AG09319 (cell line): ENCODE measurements at places on chromosomes 4 and X.
A peak's percentile ranks its signal among the peaks of the same experiment; 100 is the strongest.

DNA sequence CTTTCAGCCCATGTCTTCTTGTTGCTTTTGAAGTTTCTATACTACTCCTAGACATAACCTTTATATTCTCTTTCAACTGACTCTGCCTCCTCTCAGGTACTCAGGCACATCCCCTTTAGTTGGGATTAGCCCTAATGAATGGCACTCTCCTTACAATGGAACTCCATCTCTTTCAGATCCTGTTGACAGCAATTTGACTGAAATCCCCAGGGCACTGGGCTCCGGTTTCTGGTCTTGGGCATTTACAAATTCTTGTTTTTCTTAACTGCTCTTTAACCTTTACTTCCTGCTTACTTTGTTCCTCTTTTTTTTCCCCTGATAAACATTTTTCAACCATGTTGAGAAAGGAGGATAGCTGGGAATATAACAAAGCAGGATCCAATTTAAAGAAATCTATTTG lies 68.9 kb downstream of the ENOX2 start:
- DNase-seq, result no peak

- DNase-seq, result no peak
These were observed 47.6 kb downstream of the ANXA3 start for GRCh38 chr4:78599147-78599546.

DNA sequence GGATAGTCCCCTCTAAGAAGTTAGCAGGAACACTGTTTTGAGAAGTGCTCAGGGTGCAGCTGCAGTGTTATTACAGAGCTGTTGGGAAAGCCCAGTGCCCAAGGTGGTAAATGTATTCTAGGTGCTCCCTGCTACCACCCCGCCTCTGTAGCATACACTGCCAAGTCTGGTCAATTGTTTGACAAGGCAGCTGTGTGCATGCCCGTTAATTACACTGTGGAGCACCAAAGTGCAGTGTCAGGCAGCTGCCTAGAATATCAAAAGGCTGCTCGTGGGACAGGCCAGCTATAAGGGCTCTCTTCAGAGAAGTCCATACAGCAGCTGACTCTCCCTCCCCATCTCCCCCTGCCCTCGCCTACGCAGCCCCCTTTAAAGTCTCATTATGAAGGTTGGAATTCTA lies 99.9 kb upstream of the KLHL13 start:
- no peak for DNase-seq

GRCh38 chrX:46865281-46865680 lies 28.4 kb downstream of the RP2 start:
- no peak for DNase-seq

GRCh38 chr4:42078184-42078801 lies 74.2 kb downstream of the BEND4 start:
- no peak for DNase-seq

GRCh38 chr4:6417516-6418050 lies 54.8 kb downstream of the PPP2R2C start:
- no peak for DNase-seq

DNA sequence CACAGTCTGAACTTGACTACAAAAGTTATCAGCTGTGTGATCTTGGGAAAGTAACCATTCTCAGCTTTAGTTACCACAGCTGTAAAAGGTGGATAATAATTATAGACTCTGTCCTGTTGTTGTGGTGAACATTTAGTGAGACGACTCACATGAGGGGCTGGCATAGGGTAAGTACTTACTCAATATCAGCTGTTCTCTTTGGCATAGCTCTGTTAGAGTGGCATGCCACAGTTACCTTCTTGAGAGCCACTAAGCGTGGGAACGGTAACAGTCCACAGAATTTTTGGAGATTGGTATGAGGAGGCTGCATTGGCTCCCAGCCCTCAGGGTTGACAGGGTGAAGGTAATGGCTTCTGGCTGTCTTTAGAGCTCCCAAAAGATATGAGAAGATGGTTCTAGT lies 13.2 kb upstream of the HAND2 start:
- DNase-seq, result no peak

- no peak for DNase-seq
These were observed 86.7 kb downstream of the PTTG2 start for GRCh38 chr4:38046727-38047489.

GRCh38 chr4:157996061-157997028 lies 176.5 kb downstream of the GASK1B start:
- DNase-seq, result no peak

DNA sequence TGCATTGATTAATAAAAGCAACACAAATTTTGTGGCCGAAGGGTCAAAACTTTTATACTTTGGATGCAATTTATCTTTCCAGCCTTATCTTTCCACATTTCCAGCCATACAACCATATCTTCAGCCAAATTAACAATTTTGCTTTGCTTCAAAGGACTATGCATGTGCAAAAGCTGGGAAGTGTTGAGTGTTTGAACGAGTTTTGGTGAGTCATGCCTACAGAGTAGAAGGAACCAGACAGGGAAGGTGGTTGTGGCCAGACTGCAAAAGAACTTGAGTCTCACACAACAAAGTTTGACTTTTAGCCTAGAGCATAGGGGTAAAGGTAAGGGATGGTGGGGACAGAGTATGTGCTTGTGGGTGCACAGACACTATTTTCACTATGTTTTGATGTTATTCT lies 53.0 kb upstream of the GABRA2 start:
- no peak for DNase-seq

- no peak for DNase-seq
These were observed 111.4 kb upstream of the KLHL13 start for GRCh38 chrX:118228041-118228440.

- DNase-seq, result peak; percentile 43
These were observed 101.2 kb downstream of the ZNF674 start for GRCh38 chrX:46444011-46444410.
